ENCODE measurements at places on chromosomes 16 and 17.

- DNase-seq, result no peak
Observed at GRCh38 chr16:21590796-21591195, 8.6 kb upstream of the METTL9 start.

- DNase-seq, result no peak
Observed at GRCh38 chr17:7224661-7225111, 4.9 kb downstream of the ACADVL start.

- no peak for DNase-seq
Observed at GRCh38 chr17:55605705-55606487, 94.6 kb upstream of the SMIM36 start.

DNA sequence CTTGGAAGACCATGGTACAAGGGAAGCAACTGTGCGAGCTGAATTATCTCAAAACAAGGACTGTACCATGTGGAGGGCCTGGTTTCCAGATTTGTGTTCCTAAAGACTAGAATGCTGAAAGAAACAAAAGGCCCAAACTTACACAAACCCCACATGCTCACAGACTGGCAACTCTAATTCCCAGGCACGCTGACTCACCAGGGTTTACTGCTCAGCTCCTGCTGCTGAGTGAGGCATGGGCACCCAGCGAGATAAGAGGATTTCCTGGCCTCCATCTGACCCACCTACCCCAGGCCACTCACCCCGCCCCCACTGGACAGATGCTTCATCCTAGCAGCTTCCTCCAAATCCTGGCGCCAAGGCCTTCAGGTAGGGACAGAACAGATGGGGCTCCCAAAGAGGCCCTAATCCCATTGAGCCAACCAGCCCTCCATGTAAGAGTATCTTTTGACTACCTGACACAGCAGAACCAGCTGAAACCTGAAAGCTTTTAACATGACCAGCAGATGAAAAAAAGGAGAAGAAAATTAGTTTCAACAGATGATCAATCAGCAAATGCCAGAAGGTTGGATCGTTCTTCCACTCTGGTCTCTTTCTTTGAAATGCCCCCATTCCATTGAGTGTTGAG lies 33.9 kb downstream of the DCUN1D3 start:
- DNase-seq, result no peak

DNA sequence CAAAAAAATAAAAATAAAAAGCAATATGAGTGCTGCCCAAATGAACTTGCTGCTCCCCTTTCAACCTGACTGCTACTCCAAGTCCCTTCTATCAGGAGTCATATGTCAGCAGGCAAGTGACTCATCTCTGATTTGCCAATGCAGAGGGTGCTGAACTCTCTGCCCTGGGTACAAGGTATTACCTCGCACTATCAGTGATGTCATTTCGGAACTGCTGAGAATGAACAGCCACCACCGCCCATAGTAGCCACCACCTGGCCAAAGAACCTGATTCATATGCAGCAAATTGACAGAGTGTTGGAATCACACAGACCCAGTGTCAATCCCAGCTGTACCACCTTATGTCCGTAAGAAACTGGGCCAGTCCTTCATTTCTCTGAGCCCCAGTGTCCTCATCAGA lies 31.2 kb downstream of the LYRM9 start:
- DNase-seq, result no peak

GRCh38 chr16:82523815-82524214 lies 103.0 kb upstream of the CDH13 start:
- no peak for DNase-seq

GRCh38 chr17:44533533-44534246 lies 23.6 kb upstream of the FZD2 start:
- DNase-seq, result peak; percentile 89

DNA sequence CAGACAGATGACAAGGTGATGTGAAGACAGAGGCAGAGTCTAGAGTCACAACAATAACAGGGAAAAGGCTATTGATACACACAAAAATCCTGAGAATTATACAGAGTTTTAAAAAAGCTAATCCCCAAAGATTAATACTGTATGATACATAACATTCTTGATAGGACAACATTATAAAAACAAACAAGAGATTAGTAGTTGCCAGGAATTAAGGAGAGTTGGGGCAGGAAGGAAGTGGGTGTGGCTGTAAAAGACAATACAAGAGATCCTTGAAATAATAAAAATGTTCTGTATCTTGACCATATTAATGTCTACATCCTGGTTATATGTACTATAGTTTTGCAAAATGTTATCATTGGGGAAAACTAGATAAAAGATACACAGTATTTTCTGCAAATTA lies 309.5 kb upstream of the PMFBP1 start:
- no peak for DNase-seq

DNA sequence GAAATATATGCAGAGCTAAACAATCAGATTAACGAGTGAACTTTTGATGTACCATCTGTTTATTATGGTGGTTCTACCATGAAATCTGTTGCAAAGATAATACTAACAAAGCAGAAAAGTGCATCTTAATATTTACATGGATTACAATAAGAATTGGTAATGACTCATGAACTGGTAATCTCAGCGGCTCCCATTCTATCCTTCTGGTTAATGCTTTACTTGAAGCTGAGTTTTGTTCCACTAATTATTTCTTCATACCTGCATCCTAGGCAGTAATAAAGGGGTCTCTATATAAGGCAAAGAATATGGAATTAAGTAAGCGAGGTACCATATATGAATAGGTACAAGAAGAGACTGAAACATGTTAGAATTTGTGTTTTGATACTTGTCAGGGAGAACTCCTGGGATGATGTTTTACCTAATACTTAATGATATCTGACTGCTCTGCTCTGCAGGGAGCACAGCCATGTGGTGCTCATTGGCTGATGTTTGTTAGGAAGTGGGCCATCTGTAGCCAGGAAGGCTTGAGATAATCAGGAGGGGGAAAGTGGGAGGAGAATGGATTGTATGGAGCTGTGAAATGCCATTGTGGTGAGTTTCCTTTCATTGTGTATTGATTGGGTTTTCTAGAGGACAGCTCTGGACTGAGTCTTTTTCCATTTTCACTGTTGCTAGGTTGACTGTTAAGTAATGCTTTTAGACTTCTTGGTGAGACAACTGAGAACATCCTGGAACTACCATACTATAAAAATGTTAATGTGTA lies 52.6 kb downstream of the MAP2K6 start:
- DNase-seq, result no peak

DNA sequence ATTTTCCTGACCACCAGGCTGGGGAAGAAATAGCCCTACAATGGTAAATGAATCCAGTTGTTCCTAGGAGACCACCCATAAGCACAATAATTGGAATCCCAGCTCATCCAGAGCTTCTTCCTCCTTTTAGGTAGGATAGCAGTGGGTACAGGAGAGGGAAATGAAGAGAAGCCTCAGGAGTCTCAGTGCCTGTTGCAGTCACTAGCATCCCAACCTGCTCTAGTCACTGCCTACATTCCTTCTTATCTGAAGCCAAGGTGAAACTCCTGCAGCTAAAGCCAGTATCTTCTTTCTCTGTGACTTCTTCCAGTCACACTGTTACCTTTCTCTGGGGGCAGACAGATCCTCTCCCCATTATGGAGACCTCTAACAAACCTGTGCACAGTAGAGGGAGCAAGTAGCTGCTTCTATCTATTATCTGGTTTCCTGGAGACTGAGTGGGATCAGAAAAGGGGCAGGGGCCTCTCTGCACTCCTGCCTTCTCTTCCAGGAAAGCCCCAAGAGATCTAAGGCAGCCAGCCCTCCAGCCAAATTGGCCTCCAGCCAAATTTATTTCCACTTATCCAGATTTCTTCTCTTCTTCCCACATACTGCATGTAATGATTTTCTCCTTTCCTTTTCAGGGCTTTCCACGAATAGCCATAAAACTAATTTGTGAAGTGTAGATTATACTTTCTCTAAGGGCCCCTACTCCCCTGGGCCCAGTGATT lies 85.5 kb downstream of the SSH2 start:
- DNase-seq, result no peak

- DNase-seq, result no peak
Observed at GRCh38 chr17:40070709-40071312, 8.0 kb downstream of the THRA start.

GRCh38 chr16:3612510-3613466 lies 1.4 kb upstream of the SLX4 start:
- no peak for DNase-seq

DNA sequence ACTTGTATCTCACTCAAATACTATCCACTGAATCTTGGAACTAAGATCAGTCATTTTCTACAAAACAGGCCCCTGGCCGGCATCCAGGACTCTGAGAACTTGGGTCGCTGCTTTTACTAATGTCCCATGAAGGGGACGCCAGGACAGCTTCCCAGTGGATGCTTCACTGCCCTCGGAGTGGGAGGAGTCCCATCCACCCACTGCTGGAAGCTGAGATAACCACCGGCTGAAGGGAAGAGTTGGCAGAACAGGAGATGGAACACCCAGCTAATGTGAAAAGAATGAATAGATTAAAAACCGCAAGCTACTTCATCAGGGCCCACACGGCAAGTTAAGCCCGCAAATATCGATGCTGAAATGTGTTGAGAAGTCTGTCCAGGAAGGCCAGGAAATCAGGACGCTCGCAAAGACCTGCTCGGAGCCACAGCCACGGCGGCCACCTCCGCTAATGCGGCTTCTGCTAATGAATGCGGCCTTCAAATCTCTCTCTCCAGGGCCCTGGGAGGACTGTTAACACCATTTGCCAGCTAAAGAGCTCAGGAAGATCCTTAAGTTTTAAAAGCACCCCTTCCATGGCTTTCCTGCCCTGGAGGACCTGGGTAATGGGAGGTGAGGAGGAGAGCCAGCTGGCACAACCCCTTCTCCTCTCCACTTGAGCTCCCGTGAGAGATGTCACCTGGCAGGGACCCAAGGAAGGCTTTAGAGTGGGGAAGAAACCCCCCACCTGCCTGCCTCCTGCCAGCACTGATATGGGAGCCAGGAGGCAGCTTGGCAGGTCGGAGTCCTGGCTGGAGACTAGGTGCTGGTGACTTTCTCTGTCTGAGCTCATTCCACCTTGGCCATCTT lies 226.6 kb upstream of the RPL38 start:
- DNase-seq, result no peak

DNA sequence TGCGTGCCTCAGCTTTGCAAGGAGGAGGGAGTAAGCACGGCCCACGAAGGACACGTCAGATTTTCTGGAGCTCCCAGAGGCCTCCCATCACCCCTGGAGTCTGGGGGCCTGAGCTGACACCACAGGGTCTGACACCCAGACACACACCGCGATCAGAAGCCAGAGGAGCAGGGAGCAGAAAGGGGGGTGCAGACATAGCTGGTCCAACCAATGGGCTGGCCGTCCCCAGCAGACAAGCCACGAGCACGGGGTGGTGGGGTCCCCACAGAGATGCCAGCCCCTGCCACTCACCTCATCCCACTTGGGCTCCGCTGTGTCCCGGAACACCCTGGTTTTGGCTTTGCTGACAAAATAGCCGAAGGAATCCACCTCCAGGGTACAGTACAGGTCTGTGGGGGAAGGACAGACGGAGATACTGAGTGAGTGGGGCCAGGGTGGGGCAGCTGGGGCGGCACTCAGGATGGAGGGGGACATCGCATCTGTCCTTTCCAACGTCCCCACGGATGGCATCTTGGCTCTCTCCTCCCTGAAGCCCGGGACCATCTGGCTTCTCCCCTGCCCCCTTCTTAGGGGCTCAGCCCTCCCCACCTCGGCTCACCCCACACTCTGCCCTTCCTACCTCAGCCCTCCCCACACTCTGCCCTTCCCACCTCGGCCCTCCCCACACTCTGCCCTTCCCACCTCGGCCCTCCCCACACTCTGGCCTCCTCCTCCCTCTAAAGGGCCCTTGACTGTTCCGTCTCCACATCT lies 53.5 kb downstream of the TIMM22 start:
- no peak for DNase-seq

Data from T47D (cell line).